ENCODE measurements at places on chromosomes 5 and 9.

GRCh38 chr9:133347515-133347984 lies 381 bp downstream of the MED22 start:
- DNase-seq = peak; percentile 25

- no peak for DNase-seq
These were observed 96.2 kb upstream of the CCDC112 start for GRCh38 chr5:115392611-115393010.

DNA sequence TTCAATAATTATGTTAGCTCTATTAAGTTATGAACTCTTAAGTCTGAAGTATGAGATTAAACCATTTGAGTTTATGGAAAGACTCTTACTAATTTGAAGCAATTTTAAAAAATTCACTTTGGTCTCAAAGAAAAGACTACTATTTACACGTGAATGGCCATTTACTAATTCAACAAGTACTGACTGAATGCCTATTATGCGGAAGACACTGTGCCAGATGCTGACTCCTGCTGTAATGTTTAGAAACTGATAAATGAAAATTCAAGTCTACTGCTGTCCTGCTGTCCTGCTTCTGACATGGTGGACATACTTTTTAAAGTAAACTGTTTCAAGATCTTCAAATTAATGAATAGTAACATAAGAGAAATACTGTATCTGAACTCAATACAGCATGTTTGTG lies 116.2 kb downstream of the MPDZ start:
- no peak for DNase-seq

DNA sequence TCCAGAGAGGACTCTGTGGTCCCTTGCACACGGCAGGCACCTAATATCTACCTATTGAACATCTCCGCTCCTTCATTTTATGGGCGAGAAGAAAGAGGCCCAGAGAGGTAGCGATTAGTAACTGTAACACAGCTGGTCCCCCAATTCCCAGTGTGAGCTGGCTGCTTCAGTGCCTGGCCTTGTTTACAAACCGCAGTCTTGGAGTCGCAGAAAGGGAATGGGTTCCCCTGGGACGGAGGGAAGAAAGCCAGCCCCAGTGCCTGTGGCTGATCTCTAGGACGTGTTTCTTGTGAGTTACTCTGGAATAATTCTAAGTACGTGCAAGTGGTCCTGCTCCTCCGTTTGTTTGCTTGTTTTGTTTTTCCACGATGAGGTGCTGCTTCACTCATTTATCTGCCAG lies 52.0 kb downstream of the CFAP77 start:
- DNase-seq = no peak

GRCh38 chr5:159163027-159163700 lies 46.2 kb downstream of the RNF145 start:
- DNase-seq = peak; percentile 27

DNA sequence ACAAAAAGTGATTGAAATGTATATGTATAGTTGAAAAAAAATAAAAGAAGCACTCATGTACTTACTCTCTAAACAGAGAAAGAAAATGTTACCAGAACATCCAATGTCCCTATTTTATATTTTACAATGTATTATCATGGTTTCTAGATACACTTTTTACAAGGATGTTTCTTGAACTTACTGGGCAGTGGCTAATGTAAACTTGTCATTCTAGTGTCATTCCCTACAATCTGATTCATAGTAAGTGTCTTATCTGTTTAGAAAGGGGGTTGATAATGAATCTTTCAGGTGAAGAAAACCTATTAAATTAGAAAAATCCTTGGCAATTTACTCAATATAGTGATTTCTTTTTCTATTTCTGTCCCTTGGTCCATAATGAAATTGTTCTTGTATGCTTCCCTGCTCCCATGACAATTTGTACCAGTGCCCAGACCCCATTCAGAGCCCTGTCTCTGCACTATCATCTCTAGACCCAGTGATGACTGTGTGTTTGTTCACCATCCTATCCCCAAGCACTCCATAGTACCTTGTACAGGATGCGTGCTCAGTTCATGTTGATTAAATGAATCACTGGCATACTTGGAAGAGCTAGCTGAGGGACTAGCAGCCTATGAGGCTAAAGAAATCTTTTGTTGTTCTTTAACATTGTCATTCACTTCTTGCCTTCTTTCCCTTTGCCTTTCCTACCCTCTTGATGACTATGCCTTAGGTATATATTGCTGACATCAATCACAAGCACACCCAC lies 101.2 kb downstream of the HMHB1 start:
- DNase-seq = peak; percentile 75

- DNase-seq = peak; percentile 69
These were observed 77.7 kb downstream of the RGS3 start for GRCh38 chr9:113541019-113541900.

GRCh38 chr9:13970018-13970417 lies 343.9 kb downstream of the NFIB start:
- DNase-seq = no peak

GRCh38 chr9:106945727-106946660 lies 83.0 kb downstream of the ZNF462 start:
- DNase-seq = peak; percentile 88

- peak; percentile 81 for DNase-seq
These were observed 92.0 kb downstream of the C9orf152 start for GRCh38 chr9:110115826-110116542.

DNA sequence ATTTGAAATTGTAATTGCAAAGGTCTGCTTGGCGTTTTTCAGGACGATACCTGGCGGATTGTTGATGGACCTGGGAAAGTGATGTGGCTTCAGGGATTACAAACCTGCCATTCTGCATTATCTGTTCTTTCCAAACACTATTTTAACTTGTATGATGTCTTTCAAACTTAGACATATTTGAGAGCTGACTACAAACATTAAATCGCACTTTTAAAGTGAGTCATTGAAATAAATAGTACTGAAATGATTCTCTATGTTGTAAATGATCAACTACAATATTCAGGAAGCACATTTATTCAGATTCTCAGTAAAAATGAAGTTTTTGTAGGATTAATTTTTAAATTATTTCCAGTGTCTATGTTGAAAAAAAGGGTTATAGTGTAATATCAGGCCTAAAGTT lies 32.3 kb upstream of the TMEM171 start:
- no peak for DNase-seq

GRCh38 chr9:14312719-14313377 lies 1.1 kb downstream of the NFIB start:
- peak; percentile 37 for DNase-seq

- no peak for DNase-seq
These were observed 753.3 kb downstream of the IRX1 start for GRCh38 chr5:4348919-4349318.

DNA sequence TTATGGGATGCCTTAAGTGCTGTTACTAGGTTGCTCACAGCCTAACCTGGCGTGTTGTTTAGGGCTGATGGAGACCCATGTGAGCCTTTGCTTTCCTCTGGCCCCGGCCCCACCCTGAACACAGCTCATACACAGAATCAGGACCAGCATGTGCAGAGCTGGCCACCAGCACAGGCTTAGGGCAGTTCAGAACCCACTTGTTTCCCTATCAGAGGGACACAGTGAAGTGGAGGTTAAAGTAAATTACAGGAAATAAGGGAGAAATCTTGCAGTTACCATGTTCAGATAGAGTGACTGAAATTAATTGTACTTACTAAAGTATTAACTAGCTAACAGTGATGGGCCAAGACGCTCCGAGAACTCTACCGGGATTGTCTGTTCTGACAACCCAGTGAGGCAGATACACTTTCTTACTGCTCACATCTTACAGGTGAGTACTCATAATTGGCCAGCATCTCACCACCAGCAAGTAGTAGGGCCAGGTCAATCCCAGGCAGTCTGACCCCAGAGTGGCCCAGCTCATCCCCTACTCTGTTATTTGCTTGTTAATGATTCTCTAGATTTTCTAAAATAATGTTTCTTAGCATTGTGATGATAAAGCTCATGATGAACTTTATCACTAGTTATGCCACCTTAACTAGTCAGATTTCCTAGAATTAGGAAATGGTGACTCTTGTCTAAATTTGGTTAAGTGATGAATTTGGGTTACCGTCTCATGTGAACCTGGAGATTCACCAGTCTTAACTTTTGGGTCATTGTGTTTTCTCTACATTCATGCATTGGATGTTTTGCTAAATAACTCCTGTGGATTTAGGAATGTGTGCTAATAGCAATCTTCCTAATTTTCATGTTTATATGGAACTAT lies 15.4 kb downstream of the CCT5 start:
- no peak for DNase-seq

DNA sequence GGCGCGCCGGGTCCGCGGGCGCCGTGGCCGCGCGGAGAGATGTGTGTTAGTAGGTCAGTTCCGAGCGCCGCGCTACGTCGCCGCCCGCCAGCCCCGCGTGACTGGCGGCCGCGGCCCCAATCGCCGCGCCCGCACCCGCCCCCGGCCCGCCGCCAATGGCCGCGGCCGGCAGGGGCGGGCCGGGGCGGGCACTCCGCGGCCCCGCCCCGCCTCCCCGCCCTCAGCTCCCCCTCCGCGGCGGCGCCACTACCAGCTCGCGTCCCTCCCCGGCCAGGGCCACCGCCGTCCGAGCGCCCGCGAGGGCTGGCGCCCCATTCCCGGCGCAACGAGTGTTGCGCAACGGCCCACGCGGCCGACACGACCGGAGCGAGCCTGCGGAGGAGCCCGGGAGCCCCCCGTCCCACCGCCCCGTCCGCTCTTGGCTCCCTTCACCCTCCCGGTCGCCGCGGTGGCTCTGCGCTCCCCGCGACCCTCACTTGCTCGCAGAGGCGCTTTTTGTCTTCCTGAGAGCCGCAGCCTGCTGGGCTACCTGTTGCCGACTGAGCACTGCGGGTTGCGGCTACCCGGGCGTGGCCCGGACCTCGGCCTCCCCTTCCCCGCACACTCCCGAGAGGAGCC lies at the start of gene NFIL3:
NFIL3 (minus strand) TSS at position 48 of the 618 bp plus-strand sequence. CDS start 13,098 bp downstream, outside the sequence.
- peak; percentile 69 for DNase-seq

GRCh38 chr5:164962329-164962961 lies 1457.0 kb downstream of the MAT2B start:
- DNase-seq = no peak

GRCh38 chr5:33423018-33423630 lies 17.6 kb upstream of the TARS1 start:
- peak; percentile 88 for DNase-seq

- DNase-seq = no peak
These were observed 249.0 kb upstream of the ADRA1B start for GRCh38 chr5:159667286-159667685.

DNA sequence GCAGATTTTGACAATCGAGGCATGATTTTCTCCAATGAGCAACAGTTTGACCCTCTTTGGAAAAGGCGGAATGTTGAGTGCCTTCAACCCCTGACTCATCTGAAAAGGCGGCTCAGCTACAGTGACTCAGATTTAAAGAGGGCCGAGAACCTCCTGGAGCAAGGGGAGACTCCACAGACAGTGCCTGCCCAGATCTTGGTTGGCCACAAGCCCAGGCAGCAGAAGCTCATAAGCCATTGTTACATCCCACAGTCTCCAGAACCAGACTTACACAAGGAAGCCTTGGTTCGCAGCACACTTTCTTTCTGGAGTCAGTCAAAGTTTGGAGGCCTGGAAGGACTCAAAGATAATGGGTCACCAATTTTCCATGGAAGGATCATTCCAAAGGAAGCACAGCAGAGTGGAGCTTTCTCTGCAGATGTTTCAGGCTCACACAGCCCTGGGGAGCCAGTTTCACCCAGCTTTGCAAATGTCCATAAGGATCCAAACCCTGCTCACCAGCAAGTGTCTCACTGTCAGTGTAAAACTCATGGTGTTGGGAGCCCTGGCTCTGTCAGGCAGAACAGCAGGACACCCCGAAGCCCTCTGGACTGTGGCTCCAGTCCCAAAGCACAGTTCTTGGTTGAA lies 13.6 kb downstream of the PTPDC1 start:
- peak; percentile 97 for DNase-seq

- DNase-seq = peak; percentile 53
These were observed 463.2 kb upstream of the ADAMTS16 start for GRCh38 chr5:4676934-4677333.

- DNase-seq = no peak
These were observed 100.9 kb upstream of the IL6ST start for GRCh38 chr5:56095579-56096102.

- DNase-seq = no peak
These were observed 76.6 kb downstream of the ZNF618 start for GRCh38 chr9:113952676-113953075.

- DNase-seq = no peak
These were observed 56.5 kb downstream of the TRIP13 start for GRCh38 chr5:949275-949543.

DNA sequence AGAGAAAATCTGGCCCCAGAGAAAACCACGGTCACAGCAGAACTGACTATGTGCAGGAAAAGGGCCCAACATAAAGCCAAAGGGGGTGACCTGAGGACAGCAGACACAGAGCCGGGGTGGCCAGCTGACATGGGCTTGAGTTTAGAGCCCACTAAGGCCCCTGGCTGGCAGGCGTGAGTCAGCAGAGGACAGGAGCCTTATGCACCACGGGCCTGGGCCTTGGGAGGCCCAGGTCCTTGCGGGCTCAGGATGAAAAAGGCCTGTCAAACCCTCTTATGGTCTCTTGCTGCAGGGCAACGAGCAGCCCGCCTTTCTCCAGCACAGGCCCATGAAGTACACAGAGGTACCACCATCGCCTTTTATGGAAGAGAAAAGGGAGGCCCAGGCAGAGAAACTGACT lies 19.7 kb downstream of the STK10 start:
- DNase-seq = no peak

DNA sequence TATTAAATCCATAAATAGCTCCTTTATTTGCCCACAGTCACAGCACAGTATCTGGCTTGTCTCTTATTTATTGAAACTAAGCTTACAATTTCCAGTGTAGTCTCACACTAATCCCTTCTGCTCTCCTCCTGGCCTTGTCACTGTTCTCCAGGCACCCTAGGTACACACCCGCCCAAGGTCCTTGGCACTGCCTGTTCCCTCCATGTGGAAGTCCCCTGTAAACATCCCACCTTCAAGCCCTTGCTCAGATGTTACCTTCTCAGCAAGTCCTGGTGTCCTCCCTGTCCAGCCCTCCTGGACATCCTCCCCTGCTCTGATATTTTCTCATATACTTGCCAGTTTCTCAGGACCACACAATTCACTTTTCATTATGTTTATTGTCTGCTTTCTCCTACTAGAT lies 44.2 kb upstream of the CFAP157 start:
- DNase-seq = no peak

DNA sequence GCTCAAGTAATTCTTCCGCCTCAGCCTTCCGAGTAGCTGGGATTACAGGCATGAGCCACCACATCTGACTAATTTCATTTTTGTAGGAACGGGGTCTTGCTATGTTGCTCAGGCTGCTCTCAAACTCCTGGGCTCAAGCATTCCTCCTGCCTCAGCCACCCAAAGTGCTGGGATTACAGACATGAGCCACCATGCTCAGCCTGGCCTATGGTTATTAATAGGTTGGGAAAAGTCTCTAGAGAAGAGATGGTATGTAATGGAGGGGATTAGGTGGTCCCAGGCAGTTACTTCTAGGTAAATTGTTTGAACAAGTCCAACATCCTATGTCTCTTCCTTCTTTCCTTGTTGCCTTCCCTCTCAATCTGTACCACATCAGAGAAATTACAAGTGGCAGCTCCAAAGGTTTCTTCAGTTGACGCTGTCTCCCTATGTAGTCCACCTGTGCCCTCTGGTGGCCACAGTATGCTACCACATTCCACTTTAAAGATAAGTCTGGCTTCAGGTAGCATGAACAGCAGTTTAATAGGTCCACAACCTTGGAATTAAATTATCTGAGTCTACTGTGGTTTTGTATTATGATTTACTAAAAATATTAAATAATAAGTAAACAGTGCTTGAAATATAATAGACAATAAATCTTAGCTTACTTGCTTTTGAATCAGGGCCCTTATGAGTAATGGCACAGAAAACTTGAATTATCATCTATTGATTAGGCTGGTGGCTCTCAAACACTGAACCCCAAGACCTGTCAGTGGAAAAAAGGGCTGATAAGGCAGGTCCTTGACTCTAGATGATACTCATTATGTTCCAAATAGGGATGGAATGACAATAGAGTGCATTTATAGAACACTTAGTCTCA lies 9.7 kb downstream of the TIGD6 start:
- DNase-seq = peak; percentile 81

- DNase-seq = no peak
These were observed 35.7 kb downstream of the PWWP2A start for GRCh38 chr5:160083501-160083900.

Data from fibroblast of the aortic adventitia (primary cell).